Temporal lobe (tissue), 4 donors: ENCODE measurements at places on chromosomes 16 and 17. TPM values are rescaled to one million over a fixed set of nuclear protein-coding genes. Genes with fewer than 3 reads are reported as not detected.

Gene TP53TG3F
- total RNA-seq, result not detected

Gene NLK
- 33.9 TPM for total RNA-seq

Gene IL17C
- not detected for total RNA-seq

Gene ARHGDIA
- 31.7 TPM for total RNA-seq

Gene SEZ6L2
- total RNA-seq, result 58.5 TPM

Gene TBC1D3E
- not detected for total RNA-seq

Gene SLC2A4
- total RNA-seq, result 0.25 TPM

Gene DNAH9
- total RNA-seq, result 1.5 TPM

Gene GRAPL
- total RNA-seq, result 0.25 TPM

Gene WNT9B
- total RNA-seq, result under 0.01 TPM

Gene TBC1D3C
- under 0.01 TPM for total RNA-seq

Gene ZP2
- total RNA-seq, result not detected

Gene CBFA2T3
- 2.5 TPM for total RNA-seq

Gene SDK2
- total RNA-seq, result 14.8 TPM

Gene OTOA
- 0.25 TPM for total RNA-seq

Gene CUEDC1
- total RNA-seq, result 9.1 TPM

Gene RDM1
- total RNA-seq, result 0.98 TPM

Gene PIGW
- 3.7 TPM for total RNA-seq

Gene C1QL1
- 2.7 TPM for total RNA-seq

Gene CDK3
- total RNA-seq, result 3.0 TPM

Gene PABPN1L
- total RNA-seq, result 0.49 TPM

Gene CCL4L2
- total RNA-seq, result 2.0 TPM

Gene PTX4
- not detected for total RNA-seq

Gene EMP2
- 3.0 TPM for total RNA-seq

Gene ABI3
- total RNA-seq, result 0.25 TPM

Gene PPP1R27
- not detected for total RNA-seq

Gene DNAAF8
- total RNA-seq, result 0.49 TPM

Gene NACA2
- not detected for total RNA-seq

Gene SPATA2L
- total RNA-seq, result 14.3 TPM

Gene AGRP
- not detected for total RNA-seq

Gene AIPL1
- total RNA-seq, result not detected

Gene EPOP
- total RNA-seq, result 0.49 TPM

Gene HS3ST6
- not detected for total RNA-seq

Gene NAT9
- 12.5 TPM for total RNA-seq

Gene CD2BP2
- total RNA-seq, result 38.6 TPM
